Fibroblast of the conjunctiva (primary cell): ENCODE measurements at places on chromosomes 1 and 21.

DNA sequence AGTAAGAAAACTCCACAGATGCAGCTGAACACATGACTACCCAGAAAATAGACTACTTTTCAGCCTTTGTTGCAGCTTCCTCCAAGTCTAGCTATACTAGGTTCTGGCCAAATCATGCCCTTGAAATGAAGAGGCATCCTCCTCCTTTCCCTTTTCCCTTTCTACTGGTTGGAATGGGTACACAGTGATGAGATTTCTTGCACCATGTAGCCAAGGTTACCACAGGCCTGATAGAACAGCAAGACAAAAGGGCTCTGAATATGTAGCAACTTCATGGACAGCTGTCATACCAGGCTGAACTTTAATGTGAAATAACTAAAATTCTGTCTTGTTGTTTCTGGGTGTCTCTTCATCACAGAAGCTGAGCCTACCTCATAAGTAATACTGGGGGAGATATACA, 146.5 kb downstream of the PDE4B start:
- no peak for DNase-seq

DNA sequence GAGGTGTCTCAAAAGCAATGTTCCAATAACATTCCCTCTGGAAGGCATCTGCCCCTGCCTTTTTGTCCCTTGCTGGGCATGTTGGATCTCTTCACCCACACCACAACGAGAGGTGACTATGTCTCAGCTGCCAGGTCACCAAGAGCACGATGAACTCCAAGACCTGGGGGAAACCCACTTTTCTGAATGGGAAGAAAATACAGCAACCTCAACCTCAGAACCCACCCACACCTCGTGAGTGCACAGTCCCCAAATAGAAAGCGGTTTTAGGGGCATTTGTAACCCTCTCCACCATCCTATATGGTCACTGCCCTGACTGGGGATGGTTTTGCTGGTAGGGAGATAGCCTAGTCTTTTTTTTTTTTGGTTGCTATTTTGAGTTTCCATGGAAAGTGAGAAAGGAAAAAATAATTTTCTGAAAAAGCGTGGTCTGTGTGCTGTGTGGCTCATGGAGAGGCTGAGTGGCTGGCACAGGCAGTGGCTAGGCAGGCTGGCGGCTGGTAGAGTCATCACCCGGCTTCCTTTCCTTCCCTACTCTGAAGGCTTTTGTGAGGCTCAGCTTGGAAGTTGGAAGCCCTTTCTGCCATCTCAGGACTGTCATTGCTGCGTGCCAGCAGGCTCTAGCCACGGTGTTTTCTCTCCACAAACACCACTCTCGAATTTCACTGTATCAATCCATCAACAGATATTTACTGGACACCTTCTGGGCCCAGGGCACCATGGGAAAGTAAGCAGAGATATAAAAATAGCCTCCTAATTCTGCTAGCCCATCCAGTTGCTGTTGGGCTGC, 15.8 kb downstream of the TSPAN2 start:
- no peak for DNase-seq

- no peak for DNase-seq
Measured at GRCh38 chr1:94629259-94630181, 88.0 kb upstream of the F3 start.

- no peak for DNase-seq
Measured at GRCh38 chr1:5678759-5679158, 313.5 kb downstream of the NPHP4 start.

DNA sequence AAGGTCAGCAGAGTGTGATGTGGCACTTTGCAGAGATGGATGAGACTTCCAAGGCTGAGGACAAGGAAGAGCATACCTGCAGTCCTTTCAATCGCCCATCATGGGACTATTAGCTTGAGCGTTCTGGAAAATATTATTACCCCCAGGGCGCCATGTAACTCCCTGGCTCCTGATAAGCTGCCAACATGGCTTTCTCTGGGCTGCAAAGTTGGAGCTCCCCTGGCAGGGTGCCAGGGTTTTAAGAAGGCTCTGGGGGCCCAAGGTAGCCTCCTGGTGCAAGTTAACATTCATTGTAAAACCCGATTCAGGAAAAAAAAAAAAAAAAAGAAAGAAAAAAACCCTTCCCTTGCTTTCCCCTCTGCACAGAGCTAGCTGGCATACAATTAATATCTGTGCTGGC, 196.7 kb downstream of the PBX1 start:
- no peak for DNase-seq

GRCh38 chr1:21508580-21509350, 458 bp upstream of the ALPL start:
- no peak for DNase-seq

DNA sequence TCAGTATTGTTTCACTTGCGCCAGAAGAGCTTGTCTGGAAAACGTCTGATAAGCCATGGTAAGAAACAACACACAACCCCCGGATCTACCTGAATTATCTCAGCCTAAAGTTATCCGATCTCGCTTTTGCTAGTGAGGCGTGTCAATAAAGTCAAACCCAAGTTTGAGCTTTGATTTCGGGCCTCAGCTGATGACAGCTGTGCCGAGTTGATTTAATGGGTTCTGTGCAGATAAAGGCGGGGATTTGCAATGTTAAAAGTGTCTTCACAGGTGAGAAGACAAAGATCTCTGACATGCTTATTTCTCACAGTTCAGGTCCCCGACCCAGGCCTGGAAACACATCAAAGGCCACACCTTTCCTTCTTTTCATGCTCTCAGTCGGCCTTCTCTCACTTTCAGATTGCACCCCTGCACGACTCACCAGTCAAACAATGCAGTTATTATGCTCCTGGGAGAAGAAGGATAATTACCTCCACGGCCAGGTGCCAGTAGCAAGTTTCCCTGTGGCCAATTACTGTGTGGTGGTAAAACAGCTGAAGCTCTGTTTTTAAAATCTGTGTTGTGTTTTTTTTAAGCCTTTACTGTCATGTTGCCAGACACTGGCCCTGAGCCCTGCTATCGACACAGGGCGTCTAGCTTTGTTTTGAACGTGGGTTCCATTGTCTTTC, 245.3 kb upstream of the RUNX1 start:
- no peak for DNase-seq

DNA sequence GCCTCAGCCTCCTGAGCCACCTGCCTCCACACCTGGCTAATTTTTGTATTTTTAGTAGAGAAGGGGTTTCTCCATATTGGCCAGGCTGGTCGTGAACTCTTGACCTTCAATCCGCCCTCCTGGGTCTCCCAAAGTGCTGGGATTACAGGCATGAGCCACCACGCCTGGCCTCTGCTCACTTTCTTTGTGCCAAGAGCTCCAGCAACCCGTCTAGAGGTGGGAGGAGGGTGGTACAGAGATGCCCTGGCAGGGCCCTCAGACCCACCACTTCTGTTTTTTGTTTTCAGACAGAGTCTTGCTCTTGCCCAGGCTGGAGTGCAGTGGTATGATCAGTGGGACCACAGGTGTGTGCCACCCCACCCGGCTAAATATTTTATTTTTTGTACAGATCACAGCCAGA, 6.9 kb upstream of the SYNC start:
- DNase-seq: no peak

DNA sequence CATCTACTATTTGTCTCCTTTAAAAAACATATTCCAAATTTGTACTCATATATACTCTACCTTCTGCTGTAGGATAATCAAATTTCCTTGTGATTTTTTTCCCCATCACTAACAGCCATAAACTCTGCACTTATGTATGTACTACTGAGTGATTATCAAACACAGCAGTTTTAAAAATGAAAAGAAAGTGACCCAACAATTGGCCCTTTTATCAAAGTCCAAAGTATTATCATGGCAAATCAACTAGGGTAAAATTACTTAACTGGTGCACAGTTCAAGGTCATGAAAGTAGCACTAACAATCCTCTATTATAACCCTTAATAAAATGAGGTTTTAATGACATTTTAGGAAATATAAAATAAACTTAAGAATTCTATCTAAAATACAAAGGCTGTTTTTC, 11.6 kb downstream of the ANGPTL3 start:
- no peak for DNase-seq

DNA sequence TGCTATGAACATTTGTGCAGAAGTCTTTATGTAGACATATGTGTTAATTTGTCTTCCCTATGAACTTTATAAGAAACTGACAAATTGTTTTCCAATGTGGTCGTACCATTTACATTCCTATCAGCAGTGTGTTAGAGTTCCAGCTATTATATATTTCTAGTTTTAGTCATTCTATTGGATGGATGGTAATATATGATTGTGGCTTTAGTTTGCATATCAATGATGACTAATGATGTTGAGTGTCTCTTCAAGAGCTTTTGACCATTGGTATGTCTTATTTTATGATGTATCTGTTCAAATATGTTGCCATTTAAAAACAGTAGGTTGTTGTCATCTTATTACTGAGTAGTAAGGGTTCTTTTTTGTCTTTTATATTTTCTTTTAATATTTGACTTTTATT, 16.2 kb upstream of the ZNF326 start:
- no peak for DNase-seq
